ENCODE measurements at places on chromosomes 6 and 20. TPM values are rescaled to one million over a fixed set of nuclear protein-coding genes. Genes with fewer than 3 reads are reported as not detected.

EPB41L1 gene
- total RNA-seq, result 39.1 TPM

MCHR2 gene
- total RNA-seq, result not detected

PDE7B gene
- total RNA-seq, result 6.1 TPM

MRPL14 gene
- total RNA-seq, result 48.8 TPM

HNF4A gene
- total RNA-seq, result not detected

MOG gene
- not detected for total RNA-seq

UBE2V1 gene
- total RNA-seq, result 67.7 TPM

MEI4 gene
- total RNA-seq, result not detected

TCF15 gene
- not detected for total RNA-seq

PNPLA1 gene
- total RNA-seq, result not detected

SNAP25 gene
- total RNA-seq, result 0.57 TPM

RAMACL gene
- 1.4 TPM for total RNA-seq

SUMO4 gene
- 2.3 TPM for total RNA-seq

CALHM6 gene
- total RNA-seq, result 5.3 TPM

ID4 gene
- total RNA-seq, result 37.0 TPM

SGK2 gene
- 3.6 TPM for total RNA-seq

RAB23 gene
- 7.8 TPM for total RNA-seq

PAK5 gene
- 0.29 TPM for total RNA-seq

Measured in esophagus squamous epithelium (tissue), 5 donors.